Stimulated activated CD4-positive, alpha-beta T cell treated with anti-CD3 and anti-CD28 coated beads, TNF-alpha, amount 100 ng/mL, for 24 hours (primary cell): ENCODE measurements at places on chromosomes 1 and 21.

GRCh38 chr1:107140703-107141490 is at the start of gene NTNG1:
NTNG1 (plus strand) TSS chr1:107141039.
- no peak for DNase-seq

GRCh38 chr1:162617513-162617912 is 14.8 kb upstream of the DDR2 start:
- no peak for DNase-seq

DNA sequence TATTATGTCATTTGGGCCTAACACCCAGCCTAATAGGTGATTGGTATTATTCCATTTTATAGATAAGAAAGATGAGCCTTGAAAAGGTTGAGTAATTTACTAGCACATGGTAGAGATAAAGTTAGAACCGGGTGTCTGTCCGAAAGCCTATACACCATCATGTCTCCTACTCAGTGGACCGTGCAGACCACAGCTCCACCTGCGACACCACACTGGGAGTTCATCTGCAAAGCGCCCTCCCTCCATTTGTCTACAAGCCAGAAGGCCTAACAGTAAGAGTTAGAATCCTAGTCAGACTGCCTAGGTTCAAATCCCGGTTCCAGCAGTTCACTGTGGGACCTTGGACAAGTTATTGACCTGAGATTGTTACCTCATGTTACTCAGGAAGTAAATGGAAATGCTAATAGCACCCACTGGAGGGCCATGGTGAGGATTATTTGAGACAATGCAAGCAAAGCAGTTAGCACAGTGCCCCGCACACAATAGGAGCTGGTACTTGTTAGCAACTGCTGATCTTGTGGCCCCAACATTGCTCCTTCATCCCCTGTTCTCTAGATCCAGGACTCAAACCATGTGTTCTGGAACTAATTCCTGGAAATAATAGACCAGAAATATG is 20.5 kb downstream of the ARMH1 start:
- no peak for DNase-seq

DNA sequence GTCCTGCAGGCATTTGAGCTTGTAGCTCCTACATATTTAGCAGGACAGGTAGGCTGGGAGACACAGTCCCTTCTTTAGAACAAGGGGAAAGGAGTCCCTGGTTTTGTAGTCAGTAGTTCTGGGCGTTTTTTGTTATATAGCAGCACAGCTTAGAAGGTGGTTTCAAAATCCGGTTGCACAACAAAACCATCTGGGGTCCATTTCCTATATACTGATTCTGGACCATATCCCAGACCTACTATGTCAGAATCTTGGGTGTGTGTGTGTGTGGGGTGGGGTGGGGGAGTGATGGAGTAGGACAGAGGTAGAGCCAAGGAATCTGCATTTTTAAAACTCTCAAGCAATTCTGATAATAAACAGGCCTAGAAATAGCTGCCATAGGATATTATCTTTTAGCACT is 21.6 kb downstream of the METTL13 start:
- no peak for DNase-seq

DNA sequence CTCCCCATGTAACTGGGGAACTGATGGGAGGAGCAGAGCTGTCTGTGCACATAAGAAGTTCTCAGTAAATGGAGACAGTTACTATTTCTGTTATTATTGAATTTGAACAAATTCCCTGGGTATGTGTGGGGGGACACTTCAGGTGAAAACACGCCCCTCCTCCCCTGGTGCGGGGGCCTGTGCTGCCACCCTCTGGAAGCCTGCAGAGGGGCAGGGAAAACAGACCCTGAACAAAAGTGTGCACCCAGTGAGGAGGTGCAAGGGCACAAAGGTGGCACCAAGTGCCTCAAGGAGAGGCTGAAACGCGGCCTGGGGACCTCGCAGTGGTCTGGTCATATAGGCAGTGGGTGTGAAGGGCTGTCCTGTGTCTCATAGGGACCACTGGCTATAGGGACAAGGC is 18.2 kb upstream of the NADK start:
- no peak for DNase-seq

GRCh38 chr1:244173769-244174168 is 122.7 kb downstream of the ZBTB18 start:
- DNase-seq: no peak

GRCh38 chr1:55376897-55377296 is 161.7 kb upstream of the USP24 start:
- DNase-seq: no peak

- no peak for DNase-seq
Observed at GRCh38 chr21:41447356-41447755, 21.3 kb downstream of the MX1 start.

GRCh38 chr1:46969014-46969619 is 27.8 kb upstream of the CYP4A11 start:
- no peak for DNase-seq

DNA sequence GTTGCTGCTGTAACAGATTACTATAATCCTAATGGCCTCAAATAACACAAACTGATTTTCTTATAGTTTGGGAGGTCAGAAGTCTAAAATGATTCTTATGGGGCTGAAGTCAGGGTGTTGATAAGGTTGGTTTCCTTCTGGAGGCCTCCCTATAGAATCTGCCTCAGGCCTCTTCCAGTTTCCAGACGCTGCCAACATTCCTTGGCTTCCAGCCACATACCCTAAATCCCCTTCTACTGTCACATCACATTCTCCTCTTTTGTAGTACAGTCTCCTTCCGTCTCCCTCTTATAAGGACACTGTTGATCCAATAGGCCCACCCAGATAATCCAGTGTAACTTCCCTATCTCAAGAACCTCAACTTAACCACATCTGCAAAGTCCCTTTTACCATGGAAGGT is 145.3 kb upstream of the NCAM2 start:
- no peak for DNase-seq

GRCh38 chr1:190475421-190476141 is 2.1 kb downstream of the BRINP3 start:
- no peak for DNase-seq

GRCh38 chr1:37558411-37558810 is 1.7 kb downstream of the DNALI1 start:
- no peak for DNase-seq

DNA sequence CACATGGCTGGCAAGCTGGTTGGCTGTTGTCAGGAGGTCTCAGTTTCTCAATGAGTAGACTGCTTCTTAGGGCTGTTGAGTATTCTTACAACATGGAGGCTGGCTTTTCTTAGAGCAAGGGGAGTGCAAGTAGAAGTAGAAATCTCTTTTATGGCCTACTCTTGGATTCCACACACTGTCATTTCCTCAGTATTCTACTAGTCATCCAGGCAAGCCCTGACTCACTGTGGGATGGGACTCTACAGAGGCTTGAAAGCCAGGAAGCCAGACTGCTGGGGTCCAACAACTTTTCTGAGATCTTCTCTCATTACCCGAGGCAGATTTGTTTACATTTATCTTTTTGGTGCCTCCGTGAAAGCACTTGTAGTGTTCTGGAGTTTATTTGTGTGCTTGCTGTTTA is 196.2 kb upstream of the APP start:
- DNase-seq: no peak

GRCh38 chr1:91846007-91846638 is 39.8 kb downstream of the TGFBR3 start:
- DNase-seq: no peak

GRCh38 chr1:41277371-41277975 is 35.4 kb upstream of the SCMH1 start:
- no peak for DNase-seq

GRCh38 chr1:42674214-42674613 is 8.0 kb upstream of the YBX1 start:
- no peak for DNase-seq

DNA sequence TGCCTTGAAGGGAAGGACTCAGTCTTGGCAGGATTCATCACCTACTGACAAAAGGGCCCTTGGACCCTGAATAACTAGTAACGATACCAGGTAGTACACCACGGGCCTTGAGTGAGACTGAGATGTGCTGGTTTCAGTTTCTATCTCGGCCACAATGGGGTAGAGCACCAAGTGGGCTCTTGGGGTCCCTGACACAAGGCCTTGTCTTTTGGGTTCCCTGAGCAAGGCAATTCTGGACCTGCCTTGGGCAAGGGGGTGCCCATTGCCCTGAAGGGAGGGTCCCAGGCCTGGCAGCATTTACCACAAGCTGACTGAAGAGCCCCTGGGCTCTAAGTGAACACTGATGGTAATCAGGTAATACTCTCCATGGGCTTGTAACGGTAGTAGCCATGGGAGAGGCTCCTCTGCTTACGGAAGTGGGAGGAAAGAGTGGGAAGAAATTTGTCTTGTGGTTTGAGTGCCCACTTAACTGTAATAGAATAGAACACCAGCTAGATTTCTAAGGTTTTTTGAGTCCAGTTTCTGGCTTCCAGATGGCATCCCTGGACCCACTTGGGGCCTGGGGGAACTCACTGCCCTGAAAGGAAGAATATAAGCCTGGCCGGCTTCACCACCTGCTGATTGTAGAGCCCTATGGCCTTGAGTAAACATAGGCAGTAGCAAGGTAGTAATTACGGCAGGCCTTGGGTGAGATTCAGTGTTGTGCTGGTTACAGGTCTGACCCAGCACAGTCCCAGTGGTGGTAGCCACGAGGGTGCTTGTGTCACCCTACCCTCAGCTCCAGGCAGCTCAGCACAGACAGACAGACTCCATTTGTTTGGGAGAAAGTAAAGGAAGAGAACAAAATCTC is 58.5 kb downstream of the WDR4 start:
- DNase-seq: no peak

DNA sequence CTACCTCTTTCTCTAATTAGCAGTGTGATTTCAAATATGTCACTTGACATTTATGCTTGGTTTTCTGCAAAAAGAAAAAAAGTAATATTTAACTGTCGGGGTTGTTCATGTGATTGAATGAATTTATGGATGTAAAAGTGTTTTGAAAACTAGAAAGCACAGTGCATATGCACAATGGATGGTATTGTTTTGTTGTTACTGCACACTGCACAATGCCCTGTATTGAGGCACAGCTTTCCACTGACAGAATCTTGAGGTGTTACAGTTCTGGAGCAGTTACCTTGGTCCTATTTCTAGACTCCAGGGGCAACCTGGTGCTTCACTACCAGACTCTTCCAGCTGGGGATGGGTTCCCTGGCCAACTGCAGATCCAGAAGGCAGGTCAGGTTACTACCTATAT is 116.8 kb upstream of the L1TD1 start:
- no peak for DNase-seq

- no peak for DNase-seq
Observed at GRCh38 chr1:2882966-2883696, 81.6 kb upstream of the TTC34 start.

- DNase-seq: no peak
Observed at GRCh38 chr1:159817276-159818041, 9.2 kb upstream of the SLAMF8 start.

DNA sequence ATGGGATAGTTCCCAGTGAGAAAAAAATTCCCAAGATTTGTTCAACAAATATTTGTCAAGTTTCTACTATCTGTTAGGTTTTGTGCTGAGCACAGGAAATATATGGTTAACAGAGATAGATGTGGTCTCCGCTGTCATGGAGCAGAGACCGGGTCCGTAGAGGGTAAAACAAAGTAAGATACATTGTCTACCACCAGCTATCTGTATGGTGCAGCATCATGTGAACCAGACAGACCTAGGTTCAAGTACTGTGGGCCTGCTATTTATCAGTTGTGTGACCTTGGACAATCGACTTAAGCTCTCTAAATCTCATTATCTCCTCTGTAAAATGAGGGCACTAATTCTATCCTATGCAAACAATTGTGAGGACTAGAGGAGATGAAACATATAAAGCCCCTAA is 109.8 kb downstream of the DUSP10 start:
- no peak for DNase-seq

GRCh38 chr21:38770660-38771059 is 35.1 kb upstream of the ETS2 start:
- DNase-seq: no peak

- no peak for DNase-seq
Observed at GRCh38 chr1:19462781-19463503, 22.4 kb downstream of the CAPZB start.
